ENCODE measurements at places on chromosomes 7 and 10.

DNA sequence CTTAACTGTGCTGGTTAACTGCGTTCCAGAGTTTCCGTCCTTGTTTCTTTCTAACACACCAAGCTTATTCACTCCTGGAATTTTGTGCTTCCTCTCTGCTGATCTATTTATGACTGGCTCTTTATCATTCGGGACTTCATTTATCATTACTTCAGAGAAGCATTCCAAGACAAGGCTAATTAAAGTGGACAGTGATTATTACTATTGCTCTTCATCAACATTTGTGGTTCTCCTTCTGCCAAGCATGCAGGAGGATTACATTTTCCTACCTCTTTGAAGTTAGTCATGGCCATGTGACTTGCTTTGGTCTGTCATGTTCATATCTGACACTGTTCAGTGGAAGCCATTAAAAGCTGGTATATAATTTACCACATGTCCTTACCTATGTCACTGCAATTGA is 172.4 kb upstream of the AGR3 start:
- no peak for DNase-seq

- no peak for DNase-seq
These were observed 7.0 kb upstream of the GNAI1 start for GRCh38 chr7:80127412-80128160.

GRCh38 chr7:3895341-3896116 is 594.5 kb downstream of the SDK1 start:
- DNase-seq: no peak

DNA sequence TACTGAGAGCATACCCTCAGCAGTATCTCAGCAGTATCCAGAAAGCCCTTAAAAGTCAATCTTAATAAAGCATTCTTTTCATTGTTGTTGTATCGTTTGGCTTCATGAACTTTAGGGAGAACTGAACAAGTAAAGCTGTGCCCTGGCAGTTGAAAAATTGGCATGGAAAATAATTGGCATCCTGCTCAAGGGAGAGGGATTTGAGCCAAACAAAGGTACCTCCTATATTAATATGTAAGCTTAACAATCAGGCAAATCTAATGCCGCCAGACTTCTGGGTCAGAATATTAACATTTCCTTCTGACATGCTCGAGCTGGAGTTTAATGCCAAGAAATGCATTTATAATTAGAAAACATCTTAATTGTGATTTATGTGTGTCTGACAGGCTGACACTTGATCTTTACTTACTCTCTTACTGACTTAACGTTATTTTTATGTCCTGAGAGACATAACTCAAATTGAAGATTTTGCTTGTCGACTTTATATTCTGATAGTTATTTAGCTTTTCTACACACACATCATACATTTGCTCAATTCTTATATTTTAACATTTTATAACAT is 42.1 kb upstream of the PCDH15 start:
- DNase-seq: no peak

GRCh38 chr10:10792681-10793080 is 225.0 kb upstream of the CELF2 start:
- no peak for DNase-seq

DNA sequence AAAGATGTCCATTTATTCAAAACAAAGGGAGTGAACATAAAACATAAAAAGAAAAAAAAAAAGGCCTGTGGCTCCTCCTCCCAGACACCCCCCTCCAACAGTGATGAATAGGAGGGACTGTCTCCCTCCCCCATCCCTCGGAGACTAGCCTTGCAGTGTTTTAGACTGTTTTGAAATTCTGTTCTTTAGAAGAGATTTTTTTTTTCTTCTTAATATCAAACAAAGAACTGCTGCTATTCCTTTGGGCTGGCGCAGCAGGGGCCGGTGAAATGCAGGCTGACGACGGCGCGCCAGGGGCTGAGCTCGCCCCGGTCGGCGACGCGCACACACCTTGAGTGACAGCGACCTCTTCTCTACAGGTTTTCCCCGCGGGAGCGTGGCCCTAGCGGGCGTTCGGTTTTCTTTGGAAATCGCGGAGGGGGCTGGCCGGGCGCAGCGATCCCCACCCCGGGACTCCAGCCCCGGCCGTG is at the start of gene LANCL2:
LANCL2 (plus strand) TSS at position 133 of the 470 bp plus-strand sequence. CDS start 689 bp downstream, outside the sequence.
- no peak for DNase-seq

GRCh38 chr10:68171539-68172080 is 60.3 kb downstream of the ATOH7 start:
- DNase-seq: no peak

DNA sequence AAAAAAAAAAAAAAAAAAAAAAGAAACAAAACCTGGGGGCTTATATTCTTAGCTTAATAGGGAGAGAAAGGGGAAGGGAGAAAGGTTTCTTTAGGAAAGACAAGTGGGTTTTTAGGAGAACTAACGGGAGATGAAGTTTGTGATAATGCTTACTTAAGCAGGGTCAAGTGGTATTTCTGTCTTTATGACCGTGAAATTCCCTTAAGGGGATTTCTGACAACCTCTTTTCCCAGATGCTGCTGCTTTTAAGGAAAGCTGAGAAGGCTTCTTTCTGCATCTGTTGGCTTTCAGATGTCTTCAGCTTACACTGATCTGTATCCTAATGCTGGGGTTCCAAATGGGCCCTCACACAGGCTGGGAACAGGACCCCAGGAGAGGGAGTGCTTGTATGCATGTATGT is 42.6 kb downstream of the ADAMTS14 start:
- no peak for DNase-seq

GRCh38 chr10:131855461-131856401 is 45.1 kb upstream of the PPP2R2D start:
- no peak for DNase-seq

- DNase-seq: no peak
These were observed 43.8 kb downstream of the ZNF467 start for GRCh38 chr7:149729586-149729982.

- no peak for DNase-seq
These were observed 63.3 kb upstream of the PDLIM1 start for GRCh38 chr10:95354110-95354509.

- DNase-seq: no peak
These were observed 1053.9 kb downstream of the CNTNAP2 start for GRCh38 chr7:147170341-147171012.

DNA sequence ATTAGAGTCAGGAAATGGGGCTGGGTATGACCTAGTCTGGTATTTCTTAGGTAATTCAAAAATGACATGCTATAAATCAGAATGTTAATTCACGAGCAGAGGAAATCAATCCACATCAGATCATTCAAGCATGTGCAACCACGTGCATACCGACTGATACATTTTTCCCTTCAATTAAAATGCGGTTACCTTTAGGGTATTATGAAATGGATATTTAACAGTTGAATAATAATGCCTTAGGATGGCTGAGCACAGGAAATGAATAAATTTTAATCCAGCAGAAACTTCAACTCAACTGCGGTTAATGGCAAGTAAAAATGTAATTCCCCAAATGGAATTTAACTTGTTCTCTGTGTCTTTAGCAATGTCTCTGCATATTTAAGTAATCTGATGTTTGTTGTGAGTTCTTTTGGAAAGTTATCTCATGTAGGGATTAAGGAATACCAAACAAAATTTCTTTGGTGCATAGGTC is 9.2 kb downstream of the CPA2 start:
- DNase-seq: no peak

- DNase-seq: no peak
These were observed 220.7 kb downstream of the TNS3 start for GRCh38 chr7:47361236-47361635.

DNA sequence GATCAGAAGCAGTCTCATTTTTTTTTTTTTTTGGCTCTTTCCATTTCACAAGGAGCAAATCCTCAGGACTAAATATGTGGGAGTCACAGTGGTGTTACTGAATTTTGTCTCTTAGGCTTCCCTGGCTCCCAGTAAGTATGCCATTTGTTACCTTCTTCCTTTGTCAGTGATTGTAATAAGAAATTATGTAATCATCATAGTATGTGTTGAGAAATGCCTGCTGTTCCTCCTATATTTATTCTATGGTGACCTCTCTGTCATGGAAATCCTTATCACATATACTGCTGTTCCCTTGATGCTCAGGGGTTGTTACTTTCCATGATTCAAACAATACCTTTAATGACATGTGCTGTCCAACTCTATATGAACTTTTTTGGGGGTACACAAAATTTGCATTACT is 4.8 kb upstream of the OR9A4 start:
- no peak for DNase-seq

DNA sequence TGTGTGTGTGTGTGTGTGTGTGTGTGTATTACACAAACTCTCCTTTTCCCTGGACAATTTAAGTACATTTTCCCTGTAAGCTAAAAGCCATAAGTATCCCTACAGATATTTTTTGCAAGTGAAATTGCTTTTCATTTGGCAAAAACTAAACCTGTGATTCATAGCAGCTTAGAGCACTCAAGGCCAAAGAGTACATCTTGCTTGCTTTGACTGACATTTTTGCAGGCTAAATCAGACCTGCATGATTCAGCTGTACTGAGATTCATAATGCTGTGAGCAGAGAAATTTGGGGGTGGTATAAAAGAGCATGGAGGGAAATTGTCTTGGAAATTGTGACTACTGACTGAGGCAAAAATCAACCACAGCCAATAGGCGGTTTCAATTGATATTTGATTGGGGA is 500.4 kb downstream of the GFRA1 start:
- no peak for DNase-seq

DNA sequence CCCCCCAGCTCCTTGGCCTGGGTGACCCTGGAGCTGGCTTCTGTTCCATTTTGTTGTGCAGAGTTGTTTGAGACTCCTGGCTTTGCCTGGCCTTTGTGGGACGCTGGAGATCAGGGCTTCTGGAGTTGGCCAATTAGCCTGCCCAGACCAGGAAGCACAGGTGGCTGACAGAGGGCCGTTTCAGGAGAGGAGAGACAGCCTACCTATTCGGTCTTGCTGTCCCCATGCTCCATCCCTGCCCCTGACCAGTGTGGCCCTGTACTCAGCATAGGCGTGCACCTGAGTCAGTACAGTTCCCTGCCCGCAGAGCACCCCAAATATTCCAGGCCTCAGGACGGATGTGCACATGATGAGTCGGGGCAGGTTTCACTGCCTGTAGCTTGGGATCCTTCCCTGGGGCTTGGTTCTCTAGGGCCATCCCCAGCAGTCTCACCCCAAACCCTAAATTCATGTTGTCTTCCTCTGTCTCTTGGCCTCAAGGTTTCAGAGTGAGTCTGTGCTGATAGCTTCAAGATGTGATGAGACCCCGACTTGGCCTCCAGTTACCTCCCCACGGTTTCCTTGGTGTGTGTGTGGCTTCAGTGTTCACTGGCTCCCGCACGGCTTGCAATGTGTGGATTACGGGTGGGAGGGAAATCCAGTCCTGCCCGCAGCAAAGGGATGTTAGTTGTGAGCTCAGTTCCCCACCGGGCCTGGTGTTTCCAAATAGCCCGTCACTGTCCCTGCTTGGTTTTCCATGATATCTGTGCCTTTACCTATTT is 44.7 kb downstream of the HTRA1 start:
- DNase-seq: no peak

DNA sequence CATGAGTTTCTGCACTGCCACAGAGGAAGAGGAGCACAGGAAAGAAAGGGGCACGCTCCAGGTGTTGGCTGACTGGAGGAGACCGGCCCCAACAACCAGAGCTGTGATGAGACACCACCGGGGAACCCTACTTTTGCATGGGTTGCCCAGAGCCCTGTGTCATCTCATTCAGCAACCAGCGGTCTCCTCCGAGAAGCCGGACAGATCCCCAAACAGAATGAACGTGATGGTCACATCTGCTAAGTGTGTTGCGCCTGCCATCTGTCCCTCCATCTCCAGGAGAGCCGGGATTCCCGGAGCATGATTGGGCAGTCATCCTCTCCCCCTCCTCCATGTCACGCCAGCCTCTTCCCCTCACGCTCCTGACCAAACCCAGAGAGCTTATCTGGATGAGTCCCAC is 22.9 kb downstream of the PARP12 start:
- DNase-seq: no peak

DNA sequence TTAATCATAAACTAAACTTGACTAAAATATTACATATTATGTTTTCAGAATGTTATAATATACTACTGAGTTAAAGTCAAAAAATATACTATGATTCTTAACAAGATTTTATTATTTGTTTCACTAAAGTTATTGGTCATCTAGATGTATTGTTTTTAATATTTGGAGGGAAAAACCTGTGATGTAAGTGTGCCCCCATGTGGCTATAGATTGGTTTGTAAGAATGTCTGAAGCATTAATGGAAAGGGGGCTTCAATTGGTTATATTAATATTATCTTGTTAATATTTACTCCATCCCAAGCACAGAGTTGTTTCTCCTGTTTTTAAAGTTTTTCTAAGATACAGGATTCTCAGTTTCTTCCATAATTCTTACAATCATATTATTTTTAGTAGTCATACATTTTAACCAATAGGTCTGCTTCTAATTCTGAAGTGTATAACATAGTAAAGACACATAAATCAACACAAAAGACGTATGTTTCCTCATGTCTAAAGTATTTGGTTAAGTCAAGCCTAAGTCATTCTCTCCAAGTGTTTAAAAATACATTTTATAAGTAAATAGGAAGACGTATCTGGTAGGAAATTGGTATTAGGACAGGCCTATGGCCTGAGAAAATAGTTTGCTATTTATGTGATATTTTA is 58.0 kb downstream of the GNAT3 start:
- no peak for DNase-seq

DNA sequence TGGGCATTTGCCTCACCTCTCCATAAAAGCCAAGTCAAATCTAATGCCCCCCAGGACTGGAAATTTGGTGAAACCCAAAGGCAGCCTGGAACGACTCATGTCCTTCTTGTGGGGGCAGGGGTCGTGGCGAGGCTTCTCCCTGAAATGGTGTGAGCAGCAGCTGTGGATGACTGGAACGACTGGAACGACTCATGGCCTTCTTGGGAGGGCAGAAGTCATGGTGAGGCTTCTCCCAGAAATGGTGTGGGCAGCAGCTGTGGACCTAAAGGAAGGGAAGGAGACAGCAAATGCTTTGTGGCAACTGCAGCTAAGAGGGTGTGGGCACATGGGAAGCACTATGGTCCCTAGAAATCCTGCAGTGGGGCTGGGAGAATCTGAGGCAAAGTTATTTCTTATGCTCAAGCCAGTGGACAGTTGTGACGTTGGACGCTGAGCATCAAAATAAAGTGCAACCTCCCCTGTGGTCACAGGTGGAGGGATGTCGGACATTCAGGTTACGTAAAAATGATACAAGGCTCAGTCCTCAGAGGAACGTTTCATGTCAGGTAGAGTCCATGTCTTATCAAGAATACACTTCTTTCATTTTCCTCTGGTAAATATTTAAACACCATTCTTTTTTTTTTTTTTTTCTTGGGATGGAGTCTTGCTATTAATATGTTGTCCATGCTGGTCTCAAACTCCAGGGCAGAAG is 107.0 kb upstream of the KIF5B start:
- DNase-seq: no peak

- no peak for DNase-seq
These were observed 22.5 kb upstream of the VAX1 start for GRCh38 chr10:117160567-117160966.

DNA sequence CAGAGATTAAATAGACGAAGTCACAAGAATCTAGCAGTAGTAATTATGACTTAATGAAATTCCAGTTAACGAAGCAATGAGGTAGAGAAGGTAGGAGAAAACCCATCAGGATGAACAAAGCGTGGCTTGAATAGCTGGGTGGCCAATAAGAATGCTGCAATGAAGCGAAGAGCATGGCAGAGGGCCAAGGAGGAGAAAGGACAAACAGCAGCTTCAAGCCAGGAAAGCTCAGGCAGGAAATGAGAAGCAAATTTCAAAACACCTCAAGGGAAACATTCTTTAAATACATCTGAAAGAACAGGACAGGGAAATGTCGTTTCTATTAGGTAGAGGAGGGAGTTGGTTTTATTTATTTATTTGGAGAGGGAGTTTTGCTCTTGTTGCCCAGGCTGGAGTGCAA is 122.5 kb downstream of the KIAA1217 start:
- DNase-seq: no peak

Measured in stimulated activated CD8-positive, alpha-beta memory T cell treated with anti-CD3 and anti-CD28 coated beads, Interleukin-7, amount 100 ng/mL, for 48 hours (primary cell).